Thoracic aorta endothelial cell (primary cell): ENCODE measurements at places on chromosomes 12 and 14. TPM values are rescaled to one million over a fixed set of nuclear protein-coding genes. Genes with fewer than 3 reads are reported as not detected.

ART4 gene
- 7.0 and 28.2 TPM in 2 replicates for total RNA-seq

ARG2 gene
- total RNA-seq, result 31.1 and 44.5 TPM in 2 replicates

IFNG-AS1 gene
- not detected in 2 replicates for total RNA-seq

CD9 gene
- total RNA-seq, result 544 and 1,258 TPM in 2 replicates
